ENCODE measurements at places on chromosomes 6 and 20.

DNA sequence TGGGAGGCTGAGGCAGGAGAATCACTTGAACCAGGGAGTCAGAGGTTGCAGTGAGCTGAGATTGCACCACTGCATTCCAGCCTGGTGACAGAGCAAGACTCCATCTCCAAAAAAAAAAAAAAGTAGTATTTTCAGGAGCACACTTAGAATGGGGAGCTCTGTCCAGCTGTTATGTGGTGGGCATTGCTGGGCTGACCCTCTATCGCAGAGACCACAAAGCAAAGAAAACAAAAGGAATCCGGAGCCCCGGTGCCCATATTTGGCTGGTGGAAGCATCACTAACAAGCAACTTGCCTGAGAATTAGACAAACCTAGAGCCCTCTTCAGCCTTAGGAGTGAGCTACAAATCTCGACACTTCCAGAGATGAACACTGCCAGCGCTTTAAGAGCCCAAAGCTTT is 137.3 kb upstream of the GPR6 start:
- no peak overlapping the region for H3K4me3 ChIP-seq
- H3K36me3 ChIP-seq = no peaks in the 10 kb centered on the region
- H3K4me1 ChIP-seq = no peaks in the 10 kb centered on the region
- DNase-seq = no peak
- no peak overlapping the region for H3K27ac ChIP-seq
- H3K27me3 ChIP-seq = no peaks in the 10 kb centered on the region

- no peak for DNase-seq
- no peaks in the 10 kb centered on the region for H3K36me3 ChIP-seq
- peaks cover 7% of the 10 kb centered on the region for H3K4me1 ChIP-seq
- H3K27ac ChIP-seq = no peak overlapping the region
These were observed 123.7 kb upstream of the MCHR2 start for GRCh38 chr6:100117680-100118079.

DNA sequence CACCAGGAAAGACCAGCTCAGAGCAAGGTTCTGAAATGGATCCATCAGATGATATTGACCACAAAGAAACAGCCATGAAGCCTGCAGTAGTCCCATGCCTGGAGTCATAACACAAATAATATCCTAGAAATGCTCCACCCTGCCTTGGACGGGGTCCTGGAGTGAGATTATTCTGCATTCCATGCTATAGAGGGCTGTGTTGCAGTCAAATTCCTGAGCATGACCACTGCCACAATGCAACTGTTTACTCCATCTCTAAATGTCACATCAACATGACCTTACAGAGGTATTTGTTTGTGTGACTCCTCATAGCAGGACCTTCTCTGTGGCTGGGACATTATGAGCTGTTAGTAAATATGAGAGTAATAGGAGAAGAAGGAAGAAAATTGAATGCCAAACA is 257.5 kb upstream of the TCF21 start:
- H3K27me3 ChIP-seq = no peaks in the 10 kb centered on the region
- no peak overlapping the region for H3K4me3 ChIP-seq
- DNase-seq = no peak
- no peaks in the 10 kb centered on the region for H3K4me1 ChIP-seq
- H3K36me3 ChIP-seq = no peaks in the 10 kb centered on the region

DNA sequence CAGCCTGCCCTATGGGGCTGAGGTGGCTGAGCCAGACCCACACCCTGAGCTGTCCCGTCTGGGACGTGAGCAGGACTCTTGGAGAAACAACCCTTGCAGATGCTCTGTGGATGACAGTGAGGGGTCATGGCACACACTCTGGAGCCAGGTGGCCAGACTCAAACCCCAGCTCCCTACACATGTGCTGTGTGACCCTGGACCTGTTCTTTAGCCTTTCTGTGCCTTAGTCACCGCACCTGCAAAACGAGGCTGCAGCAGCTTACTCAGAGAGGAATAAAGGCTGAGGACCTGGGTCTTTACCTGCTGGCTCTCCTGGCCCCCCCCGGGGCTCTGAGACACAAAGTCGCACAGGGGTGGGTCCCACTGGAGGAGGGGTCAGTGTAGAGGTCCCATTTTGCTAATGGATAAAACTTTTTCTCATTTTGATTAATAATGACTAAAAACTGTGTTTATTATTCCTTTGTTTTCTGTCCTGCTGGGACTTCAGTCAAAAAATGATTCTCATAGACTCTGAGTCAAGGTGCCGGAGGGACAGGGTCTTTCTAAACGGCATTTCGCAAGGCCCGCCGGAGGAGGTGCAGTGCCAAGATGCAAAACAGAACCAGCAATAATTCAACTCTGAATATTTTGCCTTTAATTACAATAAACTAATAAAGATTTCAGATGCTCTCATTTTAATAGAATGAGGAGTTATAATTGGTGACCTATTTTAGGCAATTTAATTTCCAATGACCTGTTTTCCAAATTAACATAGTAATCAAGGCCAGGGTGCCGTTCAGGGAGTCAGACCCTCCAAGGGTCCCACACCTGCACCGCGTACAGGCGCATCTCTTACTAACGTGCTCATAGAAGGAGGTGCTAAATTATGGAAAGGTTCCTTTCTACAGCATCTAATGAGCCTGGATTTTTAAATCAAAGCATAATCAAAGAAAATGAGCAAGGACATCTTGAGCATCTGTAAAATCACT is 62.4 kb downstream of the YTHDF1 start:
- no peaks in the 10 kb centered on the region for H3K36me3 ChIP-seq
- H3K27ac ChIP-seq = no peak overlapping the region
- no peak for DNase-seq
- no peak overlapping the region for H3K4me3 ChIP-seq
- peaks cover 4% of the 10 kb centered on the region for H3K4me1 ChIP-seq
- H3K27me3 ChIP-seq = no peaks in the 10 kb centered on the region

- H3K4me3 ChIP-seq = no peak overlapping the region
- no peak overlapping the region for H3K27ac ChIP-seq
- H3K27me3 ChIP-seq = no peaks in the 10 kb centered on the region
These were observed 487.7 kb upstream of the CDH4 start for GRCh38 chr20:60764328-60764727.

GRCh38 chr6:20703049-20703448 is 168.8 kb downstream of the CDKAL1 start:
- H3K36me3 ChIP-seq = no peaks in the 10 kb centered on the region
- peaks cover 16% of the 10 kb centered on the region for H3K4me1 ChIP-seq
- no peak overlapping the region for H3K27ac ChIP-seq
- H3K27me3 ChIP-seq = no peaks in the 10 kb centered on the region
- DNase-seq = no peak
- no peak overlapping the region for H3K4me3 ChIP-seq

DNA sequence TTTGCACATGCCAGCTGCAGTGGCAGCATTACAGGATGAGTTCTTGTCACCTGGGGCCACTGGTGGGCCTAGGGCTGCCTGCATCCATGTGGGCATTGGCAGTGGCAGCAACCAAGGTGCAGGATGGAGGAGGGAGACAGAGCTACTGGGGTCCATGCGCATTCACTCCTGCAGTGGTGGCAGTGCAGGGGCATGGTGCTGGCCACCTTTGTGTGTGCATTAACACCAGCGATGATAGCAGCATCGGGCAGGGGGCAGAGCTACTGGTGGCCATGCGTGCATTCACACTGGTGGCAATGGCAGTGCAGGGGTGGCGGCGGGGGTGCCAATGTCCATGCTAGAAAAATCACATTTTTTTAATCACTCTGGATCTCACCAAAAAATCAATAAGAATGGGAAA is 730.0 kb downstream of the KHDRBS2 start:
- no peaks in the 10 kb centered on the region for H3K27me3 ChIP-seq
- H3K27ac ChIP-seq = no peak overlapping the region
- no peak overlapping the region for H3K4me3 ChIP-seq
- no peak for DNase-seq
- no peaks in the 10 kb centered on the region for H3K36me3 ChIP-seq
- no peaks in the 10 kb centered on the region for H3K4me1 ChIP-seq

Data from vagina (tissue), 2 donors.